ENCODE measurements at places on chromosomes 3 and 15.

DNA sequence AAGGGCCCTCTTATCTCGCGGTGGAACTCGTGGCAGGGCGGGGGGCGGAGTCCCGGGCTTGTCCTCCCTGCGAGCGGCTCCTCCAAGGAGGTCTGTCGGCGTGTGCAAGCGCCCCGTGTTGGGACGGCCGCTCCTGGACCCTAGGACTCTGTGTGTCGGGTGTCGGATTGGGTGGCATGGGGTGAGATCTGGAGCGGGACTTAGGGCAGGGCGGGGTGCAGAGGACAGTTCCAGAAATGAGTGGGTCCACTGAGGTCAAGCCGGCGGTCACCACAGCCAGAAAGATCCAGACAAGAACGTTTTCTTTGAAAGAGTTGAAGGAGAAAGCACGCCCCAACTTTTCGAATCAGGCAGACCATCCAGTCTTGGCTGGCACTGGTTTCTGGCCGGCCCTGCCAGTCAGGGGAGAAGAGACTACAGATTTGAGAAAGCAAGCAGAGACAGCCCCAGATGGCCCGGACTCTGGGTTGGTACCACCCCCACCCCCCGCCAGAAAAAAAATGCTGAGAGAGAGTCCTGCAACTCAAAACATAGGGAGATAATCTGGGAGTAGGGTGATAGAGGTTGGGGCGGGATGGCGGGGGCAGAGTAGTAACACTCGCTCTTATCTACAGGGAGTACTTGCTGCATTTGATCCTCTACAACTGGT lies 784 bp upstream of the CISH start:
- DNase-seq = no peak

DNA sequence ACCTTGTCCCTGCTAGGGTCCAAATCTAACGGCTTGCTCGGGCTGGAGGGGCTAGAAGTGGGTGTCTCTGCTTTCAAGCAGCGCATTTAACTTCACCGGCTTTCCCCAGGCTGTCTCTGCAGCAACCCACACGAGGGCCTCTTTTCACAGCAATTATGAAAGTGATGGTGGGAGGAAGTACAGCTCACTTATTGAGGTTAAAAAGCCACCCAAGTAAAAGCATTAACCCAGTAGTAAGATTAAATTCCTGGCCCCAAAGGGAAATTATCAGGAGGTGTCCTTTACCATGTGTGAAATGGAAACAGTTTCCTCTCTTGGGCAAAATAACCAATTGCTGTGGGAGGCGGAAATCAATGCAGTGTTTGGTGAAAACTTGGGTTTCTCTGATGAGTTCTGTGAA lies 41.1 kb downstream of the NGRN start:
- no peak for DNase-seq

- DNase-seq = peak; percentile 88
Measured at GRCh38 chr15:76931397-76932134, at the start of gene RCN2. RCN2 (plus strand) TSS chr15:76931749; CDS start chr15:76931842, 93 bp downstream.

GRCh38 chr15:33371159-33371558 lies 60.4 kb downstream of the RYR3 start:
- no peak for DNase-seq

DNA sequence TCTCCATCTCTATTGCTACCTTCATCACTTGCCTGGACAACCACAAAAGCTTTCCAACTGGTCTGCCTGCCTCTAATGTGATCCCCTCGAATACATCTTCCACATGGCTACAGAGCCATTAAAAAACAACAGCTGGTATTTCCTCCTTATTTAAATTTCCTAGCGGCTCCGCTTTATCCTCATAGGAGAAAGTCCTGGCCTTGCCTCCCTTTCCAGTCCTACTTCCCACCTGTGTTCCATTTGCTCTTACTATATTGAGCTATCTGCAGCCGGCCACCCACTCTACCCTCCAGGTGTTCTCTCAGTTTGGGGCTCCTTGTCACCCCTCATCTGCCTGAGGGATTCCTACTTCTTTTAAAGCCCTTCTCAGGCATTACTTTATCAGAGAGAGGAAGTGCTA lies 49.7 kb upstream of the TSPAN3 start:
- DNase-seq = no peak

DNA sequence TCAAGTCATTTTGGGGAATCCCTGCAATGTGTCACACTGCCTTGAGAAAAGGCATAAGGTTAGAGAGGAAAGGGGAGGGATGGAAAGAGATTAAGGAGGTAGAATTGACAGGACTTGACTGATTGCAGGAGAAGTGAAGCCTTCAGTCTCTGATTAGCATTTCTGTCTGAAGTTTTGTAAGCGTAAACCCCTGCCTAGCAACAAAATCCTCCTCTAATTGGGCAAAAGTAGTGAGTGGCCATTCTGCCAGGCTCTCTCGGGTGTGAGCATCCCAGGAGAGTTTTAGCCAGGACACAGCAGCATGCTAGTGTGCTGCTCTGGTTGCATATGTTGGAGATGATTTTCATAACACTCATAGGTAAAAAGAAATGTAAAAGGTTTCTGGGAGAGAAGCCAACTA lies 117.0 kb upstream of the MRPL3 start:
- no peak for DNase-seq

DNA sequence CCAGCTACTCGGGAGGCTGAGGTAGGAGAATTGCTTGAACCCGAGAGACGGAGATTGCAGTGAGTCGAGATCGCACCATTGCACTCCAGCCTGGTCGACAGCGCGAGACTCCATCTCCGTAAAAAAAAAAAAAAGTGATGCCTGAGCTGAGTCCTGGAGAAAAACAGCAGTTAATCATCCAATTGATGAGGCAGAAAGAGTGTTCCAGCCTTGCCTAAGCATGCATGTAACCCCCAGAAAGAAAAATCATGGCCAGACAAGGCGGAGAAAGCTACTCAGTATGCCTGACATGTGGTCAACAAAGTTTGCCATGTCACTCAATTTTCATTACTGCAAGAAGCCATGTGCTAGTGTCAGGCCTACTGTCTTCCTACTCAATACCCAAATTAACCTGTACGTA lies 593.1 kb upstream of the MDFIC2 start:
- no peak for DNase-seq

GRCh38 chr15:19944261-19944888 lies 597.2 kb downstream of the GOLGA6L6 start:
- no peak for DNase-seq

All from HTR-8/SVneo (cell line).